ENCODE measurements at places on chromosomes 6 and 20.

GRCh38 chr20:2599288-2600006 lies 53.0 kb upstream of the NOP56 start:
- no peak for DNase-seq

GRCh38 chr20:63626424-63627128 lies at the start of gene GMEB2:
TSS of gene GMEB2 (minus strand) at chr20:63627101. CDS start at chr20:63619397, 7,704 bp downstream.
- DNase-seq, result no peak

DNA sequence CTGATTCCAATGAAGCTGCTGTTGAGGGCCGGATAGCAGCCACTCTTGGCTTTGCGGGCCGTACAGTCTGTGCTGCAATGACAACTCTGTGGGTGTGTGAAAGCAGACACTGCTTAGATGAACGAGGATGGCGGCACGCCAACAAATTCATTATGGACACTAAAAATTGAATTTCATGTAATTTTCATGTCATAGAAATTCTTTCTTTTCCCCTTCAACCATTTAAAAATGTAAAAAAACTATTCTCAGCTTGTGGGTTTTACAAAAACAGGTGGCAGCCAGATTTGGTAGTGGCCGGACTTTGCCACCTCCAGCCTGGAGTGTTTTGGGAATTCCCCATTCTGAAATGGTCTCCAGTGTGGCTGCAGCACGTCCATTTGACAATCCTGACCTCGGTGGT lies 26.0 kb downstream of the MAS1 start:
- DNase-seq, result no peak

DNA sequence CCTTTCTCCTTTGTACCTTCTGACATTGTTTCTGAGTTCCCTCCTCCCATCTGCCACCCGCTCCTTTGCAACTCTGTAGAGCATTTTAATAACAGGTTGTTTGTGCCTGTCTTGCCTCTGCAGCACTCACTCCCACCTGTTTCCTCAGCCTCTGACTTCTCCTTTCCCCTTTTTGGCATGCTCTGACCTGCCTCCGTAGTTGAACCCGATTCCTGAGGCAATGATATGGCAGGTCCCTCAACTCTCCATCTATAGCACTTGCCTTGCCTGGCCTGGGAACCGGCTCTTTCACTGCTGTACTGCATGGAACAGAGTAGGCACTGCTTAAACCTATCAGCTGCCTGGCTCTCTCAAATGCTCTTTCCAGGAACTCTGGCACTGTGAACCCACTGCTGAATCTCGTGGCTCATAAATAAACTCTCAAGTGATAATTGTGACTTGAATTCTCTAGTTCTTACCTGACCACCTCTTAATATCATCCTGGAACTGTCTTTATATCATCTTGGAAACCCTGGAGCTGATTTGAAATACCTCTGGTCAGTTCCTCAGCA lies 50.3 kb downstream of the UTRN start:
- no peak for DNase-seq

GRCh38 chr6:52552278-52552643 lies 24.6 kb downstream of the TRAM2 start:
- DNase-seq, result no peak

DNA sequence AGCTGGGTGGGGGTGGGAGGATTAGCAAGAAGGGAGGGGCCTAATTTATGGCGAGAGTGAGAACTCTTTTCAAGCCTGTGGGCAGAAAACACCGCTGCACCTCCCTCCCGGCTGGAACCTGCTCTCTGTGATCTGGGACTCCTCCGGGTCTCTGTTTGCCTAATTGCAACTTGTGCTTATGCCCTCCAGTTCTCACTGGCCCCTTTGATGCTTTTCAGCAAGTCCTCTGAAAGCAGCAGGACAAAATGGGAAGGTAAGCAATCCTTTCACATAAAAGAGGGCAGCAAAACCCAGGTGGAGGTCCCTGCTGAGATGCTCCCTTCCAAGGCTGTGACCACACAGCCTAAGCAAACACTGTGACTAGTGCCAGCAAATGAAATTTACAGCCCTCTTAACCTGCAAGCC lies 523.0 kb upstream of the FLRT3 start:
- no peak for DNase-seq

DNA sequence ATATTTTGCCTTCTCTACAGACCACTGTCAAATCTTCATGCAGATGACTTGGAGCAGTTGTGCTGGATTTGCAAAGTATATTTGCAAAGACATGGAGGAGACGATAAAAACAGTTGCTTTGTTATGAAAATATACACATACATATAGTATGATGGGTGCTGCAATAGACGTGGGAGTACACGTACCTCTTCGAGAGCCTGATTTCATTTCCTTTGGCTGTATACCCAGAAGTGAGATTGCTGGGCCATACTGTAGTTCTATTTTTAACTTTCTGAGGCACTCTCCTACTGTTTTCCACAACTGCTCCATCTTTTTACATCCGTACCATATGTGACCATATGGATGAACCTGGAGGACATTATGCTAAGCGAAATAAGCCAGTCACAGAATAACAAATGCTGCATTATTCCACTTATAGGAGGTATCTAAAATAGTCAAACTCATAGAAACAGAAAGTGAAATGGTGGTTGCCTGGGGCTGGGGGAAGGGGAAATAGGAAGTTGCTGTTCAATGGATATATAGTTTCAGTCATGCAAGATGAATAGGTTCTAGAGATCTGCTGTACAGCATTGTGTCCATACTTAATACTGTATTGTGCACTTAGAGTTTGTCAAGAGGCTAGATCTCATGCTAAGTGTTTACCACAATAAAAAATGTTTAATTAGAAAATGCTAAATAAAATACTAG lies 223.8 kb downstream of the HAO1 start:
- no peak for DNase-seq

DNA sequence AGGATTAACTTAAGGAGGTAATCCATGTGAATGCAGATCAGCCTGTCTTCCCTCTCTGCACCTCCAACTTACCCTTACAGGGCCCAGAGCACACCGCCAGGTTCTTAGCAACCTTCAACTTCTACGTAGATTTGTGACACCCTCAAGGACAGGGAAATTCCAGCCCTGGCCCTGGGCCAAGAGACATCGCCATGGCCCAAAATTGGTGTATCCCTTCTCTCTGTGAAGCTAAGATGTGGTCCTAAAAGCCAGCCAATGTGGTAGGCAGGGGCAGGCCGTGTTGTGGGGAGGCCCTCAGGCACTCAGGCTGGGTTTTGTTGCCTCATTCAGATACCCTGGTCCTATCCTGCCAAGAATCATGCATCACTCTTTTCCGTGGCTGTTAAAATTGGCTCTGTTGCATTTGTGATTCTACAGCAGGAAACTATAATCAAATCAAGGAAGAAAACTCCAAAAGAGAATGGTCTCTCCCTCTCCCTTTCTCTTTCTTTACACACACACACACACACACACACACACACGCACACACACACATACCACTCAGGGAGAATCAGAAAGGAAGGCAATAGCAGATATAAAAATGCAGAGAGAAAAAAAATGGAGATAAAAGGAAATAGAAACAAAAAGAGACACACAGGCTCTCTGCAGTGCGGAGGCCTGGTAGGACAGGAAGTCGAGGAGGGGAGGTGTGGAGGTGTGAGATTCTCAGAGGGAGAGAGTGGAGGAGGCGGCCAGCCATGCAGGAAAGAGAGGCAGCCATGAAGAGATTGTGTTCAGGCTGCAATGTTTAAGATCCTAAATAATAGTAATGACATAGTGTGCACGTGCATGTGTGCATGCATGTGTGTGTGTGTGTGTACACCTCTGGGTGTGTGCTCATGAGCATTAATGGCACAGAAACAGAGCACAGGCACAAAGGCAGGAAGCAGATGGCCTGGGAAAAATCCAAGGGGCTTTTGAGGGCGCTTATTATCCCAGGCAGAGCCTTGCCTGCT lies 201.8 kb upstream of the LRFN2 start:
- peak; percentile 50 for DNase-seq

- no peak for DNase-seq
Observed at GRCh38 chr6:36739947-36740817, 42.6 kb downstream of the RAB44 start.

GRCh38 chr6:167849846-167850459 lies 23.2 kb downstream of the AFDN start:
- no peak for DNase-seq

- DNase-seq, result no peak
Observed at GRCh38 chr6:92521553-92521952, 897.8 kb downstream of the EPHA7 start.
